NCI-H1092 treated with DMSO at 0.1 percent for 48 hours (cell line): ENCODE measurements at places on chromosomes 3 and 15.

GRCh38 chr15:77030048-77030927 is 35.4 kb downstream of the PSTPIP1 start:
- DNase-seq, result no peak

- DNase-seq, result peak; percentile 64
Measured at GRCh38 chr3:60743631-60744164, 507.6 kb downstream of the FHIT start.

DNA sequence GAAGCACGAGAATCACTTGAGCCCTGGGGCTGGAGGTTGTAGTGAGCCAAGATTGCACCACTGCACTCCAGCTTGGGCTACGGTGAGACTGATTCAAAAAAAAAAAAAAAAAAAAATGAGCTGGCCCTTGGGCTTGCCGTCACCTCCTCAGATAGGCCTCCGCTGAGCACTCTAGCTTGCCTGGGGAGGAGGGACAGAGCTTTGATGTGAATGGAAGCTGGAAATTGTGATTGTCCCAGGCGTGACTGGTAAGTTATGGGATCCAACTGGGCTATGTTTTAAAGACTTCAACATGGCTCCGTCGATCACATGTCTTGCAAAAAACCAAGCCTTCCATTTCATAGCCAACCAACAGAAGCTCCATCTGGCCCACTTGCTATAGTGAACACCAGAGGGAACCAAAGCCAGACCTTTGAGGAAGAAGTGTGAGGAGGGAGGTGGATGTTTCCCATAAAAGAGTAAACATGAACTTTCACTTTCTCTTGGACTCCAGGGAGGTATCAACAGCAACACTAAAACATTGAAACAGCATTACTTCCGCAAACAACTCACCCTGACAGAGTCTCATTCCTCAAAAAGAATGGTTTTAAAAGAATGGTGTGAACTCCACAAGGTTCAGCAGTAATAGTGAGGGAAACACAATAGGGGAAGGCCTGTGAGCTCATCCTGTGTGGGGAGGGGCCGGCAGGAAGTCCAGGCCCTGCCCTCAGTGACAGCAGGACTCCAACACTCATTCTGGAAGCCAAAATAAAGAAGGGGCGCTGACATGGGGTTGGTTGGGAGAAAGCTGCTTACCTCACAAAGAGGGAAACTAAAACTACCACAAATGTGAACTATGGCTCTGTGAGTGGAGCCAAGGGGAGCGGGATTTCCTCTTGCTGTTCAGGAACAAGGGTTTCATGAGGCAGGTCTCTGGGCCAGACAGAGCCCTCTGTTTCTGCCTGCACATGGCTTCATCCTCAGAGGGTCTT is 59.2 kb upstream of the IL12A start:
- no peak for DNase-seq

DNA sequence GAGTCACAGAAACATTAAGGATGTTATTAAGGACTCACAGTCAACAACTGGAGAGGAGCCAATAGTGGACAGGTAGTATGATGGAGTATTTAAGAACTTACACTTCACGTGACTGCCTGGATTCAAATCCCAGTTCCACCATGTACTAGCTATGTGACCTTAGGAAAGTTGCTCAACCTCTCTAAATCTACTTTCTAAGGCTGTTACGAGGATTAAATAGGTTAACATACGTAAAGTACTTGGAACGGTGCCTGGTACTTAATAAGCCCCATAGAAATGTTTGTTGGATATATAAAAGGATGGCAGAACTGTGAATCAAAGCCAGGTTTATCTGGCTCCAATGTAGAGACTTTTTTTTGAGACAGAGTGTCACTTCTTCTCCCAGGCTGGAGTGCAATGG is 24.4 kb downstream of the THRB start:
- no peak for DNase-seq

- peak; percentile 46 for DNase-seq
Measured at GRCh38 chr3:50272911-50273688, 4.2 kb downstream of the SEMA3B start.

DNA sequence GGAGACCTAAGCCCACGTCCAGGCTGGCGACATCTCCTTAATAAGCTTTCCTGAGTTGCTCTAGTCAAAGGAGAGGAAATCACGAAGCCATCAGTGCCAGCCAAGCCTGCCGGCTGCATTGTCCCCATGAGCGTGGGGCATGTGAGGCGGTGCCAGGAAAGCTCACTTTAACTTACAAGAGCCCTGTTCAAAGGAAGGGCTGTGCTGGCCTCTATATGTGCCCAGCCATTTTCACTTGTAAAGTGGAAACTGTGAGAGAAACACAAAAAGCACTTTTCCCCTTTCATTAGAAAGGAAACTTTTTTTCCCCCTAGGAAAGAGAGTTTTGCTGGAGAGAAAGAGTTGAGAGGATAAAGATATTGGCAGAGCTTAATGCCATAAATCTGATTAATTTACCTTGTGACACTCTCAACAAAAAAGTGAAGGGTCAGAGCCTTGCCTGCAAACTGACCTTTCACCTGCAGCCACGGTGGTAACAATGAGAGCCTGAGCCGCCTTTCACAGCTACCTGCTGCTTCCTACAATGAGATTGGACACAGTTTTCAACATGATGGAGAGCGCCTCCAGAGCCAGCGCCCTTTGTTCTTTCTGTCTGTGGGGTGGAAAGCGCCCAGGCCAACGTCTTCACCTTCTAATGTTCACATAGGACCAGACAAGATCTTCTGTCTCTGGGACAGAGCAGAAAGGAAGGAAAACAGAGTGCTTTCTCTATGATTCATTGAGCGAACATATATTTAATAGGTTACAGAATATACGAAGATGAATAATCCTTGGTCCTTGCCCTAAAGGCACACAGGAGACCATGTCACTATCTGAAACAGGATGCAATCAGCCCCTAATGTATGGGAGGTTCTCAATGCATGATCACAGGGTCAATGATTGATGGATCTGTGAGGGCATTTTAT is 233.1 kb upstream of the HES1 start:
- peak; percentile 46 for DNase-seq

GRCh38 chr15:96768435-96768789 is 437.9 kb downstream of the NR2F2 start:
- DNase-seq, result no peak

GRCh38 chr15:29103824-29104565 is 165.6 kb downstream of the NSMCE3 start:
- DNase-seq, result no peak
